Stimulated activated CD4-positive, alpha-beta T cell treated with anti-CD3 and anti-CD28 coated beads, Interleukin-1b, Interleukin-23, amount 100 ng/mL, for 1 hour (primary cell): ENCODE measurements at places on chromosomes 1 and 21.

GRCh38 chr1:41813755-41814745, 104.7 kb downstream of the HIVEP3 start:
- DNase-seq: no peak

- DNase-seq: no peak
Measured at GRCh38 chr1:51283979-51284378, 46.4 kb downstream of the TTC39A start.

GRCh38 chr1:165674599-165674998, 23.8 kb downstream of the ALDH9A1 start:
- DNase-seq: no peak

DNA sequence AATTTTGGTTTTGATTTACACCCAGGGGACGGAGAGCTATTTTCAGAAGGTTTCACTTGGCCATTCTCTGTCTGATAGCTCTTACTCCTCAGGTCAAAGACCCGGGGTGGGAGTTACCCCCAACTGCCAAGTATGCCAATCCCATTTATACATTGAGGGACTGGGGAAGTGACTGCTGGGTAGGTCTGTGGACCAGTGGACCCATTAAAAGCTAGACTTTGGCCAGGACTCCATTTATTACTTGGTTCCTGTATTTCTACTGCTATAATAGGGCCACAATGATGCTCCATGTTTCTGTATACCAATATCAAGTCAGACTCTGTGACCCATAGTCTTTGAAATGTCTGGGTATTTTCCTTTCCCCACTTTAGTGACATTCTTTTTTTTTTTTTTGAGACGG, 14.6 kb downstream of the ZFYVE9 start:
- DNase-seq: no peak

DNA sequence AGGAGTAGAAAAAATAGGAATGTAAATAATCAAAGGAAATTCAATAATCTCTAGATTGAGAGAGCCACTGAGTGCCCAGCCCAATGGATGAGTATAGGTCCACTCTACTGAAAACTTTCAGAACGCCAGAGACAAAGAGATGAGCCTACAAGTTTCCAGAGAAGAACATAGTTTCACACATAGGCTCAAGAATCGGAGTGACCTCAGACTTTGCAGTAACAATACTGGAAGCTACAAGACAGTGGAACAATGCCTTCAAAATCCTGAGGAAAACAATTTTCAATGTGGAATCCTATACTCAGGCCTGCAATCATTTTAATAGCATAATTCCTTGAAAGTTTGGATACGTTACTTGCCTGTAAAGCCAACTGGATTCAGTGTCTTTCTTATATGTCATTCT, 11.0 kb downstream of the GJA4 start:
- DNase-seq: no peak

GRCh38 chr1:205183676-205184335, 27.7 kb downstream of the DSTYK start:
- DNase-seq: no peak

- DNase-seq: no peak
Measured at GRCh38 chr1:210770396-210770984, 363.5 kb downstream of the KCNH1 start.

- no peak for DNase-seq
Measured at GRCh38 chr1:106266786-106267185, 789.7 kb upstream of the PRMT6 start.

DNA sequence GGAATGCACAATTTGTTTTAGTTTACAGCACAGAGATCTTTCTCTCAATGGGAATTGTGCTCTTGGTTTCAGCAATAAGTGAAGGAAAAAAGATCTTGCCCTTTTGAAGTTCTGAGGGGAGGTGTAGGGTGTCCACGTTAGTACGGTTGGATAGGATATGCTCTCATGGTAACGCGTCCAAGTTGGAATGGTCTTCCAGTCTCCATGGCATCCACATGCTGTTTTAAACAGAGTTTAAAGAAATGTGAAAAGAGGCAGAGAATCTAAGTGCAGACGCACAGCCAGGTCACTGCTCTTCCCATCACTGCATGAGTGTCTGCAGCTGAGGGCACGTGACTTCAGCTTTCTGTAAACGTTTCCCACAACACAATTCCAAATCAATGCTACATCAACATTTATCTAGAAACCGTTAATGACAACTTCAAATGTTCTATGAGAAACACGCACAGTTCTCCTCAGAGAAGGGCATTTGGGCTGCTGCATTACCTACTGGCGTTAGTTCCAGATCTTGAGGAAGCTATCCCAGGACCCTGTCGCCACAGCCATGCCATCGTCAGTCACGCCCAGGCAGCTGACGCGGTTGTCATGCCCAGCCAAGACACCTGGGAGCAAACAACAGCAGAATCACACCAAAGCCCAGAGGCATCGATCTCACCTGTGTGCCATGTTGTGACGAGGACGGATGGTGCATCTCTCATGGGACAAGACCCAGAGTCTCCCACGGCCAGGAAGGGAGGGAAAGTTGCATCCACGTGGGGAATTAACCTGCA, 8.8 kb upstream of the NADK start:
- DNase-seq: no peak

GRCh38 chr1:87202451-87202850, 126.2 kb upstream of the LMO4 start:
- DNase-seq: no peak

- no peak for DNase-seq
Measured at GRCh38 chr1:94113589-94114226, 7.2 kb downstream of the ABCA4 start.

DNA sequence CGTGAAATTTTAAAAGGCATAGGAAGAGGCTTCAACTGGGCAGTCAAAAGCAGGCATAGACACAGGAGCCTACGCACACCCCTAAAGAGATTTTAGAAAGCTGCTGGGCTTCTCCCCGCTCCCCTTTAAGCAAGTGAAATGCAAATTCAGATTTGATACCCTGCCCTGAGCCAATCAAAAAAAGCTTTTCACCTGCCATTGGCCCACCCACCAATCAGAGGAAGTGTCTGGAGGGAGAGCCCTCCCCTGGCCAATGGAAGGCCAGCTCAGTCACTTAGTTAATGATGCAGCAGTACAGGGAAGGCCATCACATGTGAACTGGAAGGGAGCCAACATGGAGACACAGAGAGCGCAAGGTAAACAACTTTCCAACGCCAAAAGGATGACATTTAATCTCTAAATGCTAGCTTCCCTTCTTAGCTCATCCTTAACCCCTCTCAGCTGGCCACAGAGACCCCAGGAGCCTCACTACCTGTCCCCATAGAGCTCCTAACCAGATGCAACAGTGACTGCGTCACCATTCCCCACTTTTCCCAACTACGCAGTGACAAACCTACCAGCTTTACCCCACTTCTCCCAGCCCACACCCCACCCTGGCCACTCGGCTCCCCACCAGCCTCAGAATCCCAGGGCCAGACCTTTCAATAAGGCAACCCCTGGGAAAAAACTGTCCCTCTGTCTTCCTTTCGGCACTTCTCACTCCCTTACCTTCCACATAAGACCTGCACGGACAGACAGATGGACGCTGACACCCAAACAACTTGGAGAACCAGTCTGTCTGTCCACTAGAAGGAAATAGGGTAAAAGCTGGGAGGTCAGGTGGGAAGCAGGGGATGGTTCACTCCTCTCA, 71.0 kb downstream of the CD46 start:
- peak; percentile 40 for DNase-seq

DNA sequence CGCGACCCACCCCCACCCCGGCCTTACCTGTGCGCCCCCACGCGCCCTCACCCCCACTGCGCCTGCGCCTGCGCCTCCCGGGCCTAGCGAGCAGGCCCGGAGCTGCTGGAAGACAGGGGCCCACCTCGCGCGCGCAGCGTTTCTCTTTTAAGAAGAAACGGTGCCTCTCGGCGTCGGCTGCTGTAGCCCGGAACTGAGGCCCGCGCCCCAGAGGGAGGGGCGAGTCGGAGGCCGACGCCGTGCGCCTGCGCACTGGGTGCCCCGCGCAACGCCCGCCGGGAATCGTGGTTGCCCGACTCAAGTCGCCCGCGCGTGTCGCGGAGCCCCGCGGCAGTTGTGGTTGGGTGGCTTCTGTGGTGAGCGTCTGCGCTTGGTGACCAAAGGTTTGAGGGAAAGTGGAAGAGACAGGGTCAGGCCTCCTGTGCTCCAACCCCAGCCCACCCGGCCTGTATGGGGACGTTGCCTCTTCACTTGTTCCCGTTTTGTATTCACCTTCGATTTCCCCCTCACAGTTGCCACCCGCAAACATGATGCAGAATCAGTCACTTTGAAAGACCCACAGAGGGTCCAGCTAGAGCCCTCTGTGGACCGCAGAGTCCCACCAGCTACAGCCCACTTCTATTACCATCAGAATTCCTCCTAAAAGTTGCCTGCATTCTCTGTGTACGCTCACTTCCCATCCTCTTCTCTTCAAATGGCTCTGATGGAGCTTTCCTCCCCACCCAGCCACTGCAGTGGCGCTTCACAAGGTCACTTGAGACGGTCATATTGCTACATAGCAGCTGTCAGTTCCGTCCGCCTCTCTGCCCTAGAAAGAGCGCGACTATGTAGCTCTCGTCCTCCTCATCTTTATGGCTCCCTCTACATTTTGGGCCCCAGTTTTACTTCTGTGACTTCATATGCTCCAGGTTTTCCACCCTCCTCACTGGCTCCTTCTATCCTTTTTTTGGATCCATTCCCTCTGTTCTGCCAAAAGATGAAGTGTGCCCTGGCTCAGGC, at the start of gene ZNF692:
Gene ZNF692 (minus strand): TSS at position 195 of the 999 bp plus-strand sequence. CDS start 776 bp downstream, outside the sequence.
- peak; percentile 93 for DNase-seq

DNA sequence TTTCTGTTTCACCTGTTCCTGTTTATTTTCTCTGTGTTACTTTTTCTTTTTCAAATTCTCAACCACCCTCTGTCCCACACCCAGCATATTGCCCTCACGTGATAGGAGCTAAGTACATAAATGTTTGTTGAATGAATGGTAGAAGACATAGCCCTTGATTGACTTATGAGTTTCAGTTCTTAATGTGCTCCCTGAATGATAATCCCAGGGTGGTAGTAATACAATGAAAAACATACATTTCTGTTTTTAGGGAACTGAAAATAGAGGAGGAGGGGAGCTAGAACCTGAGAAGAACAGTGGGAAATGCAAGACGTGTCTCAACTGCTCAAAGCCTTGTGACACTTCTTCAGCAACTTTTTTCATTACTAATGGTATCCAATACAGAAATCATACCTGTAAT, 147.1 kb downstream of the SPATA46 start:
- DNase-seq: no peak

- no peak for DNase-seq
Measured at GRCh38 chr1:228515200-228515834, 28.1 kb downstream of the RNF187 start.

DNA sequence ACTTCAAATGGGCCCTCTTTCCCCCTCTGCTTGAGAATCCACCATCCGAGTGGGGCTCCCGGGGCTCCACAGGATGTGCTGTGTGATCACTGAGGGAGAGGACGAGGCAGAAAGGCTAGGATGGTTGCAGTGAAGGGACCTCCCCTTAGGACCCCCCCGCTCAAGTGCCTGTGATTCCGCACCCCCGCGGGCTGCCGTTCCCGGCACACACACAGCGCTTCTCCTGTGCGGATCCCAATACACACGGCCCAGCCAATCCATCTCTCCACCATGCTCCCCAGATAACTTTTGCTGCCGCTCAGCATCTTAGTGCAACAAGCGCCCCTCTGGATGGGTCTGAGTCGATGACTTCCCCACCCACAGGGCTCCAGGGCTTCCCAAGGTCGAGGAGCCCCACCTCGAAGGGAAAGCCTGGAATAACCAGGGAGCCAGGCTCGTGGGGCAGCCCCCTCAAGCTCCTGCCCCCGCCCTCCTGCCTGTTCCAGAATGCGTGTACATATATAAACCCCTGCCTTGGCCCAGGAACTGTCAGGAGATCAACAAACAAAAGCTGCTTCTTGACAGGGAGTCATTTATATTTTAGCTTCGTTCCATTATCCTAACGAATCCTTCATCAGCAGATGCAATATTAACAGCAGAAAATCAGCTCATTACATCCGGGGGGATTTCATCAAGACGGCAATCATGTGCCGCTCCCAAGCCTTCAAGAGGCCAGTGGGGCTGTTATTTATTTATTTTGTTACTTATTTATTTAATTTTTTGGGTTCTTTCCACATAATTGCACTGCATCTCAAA, 83.7 kb downstream of the CASZ1 start:
- no peak for DNase-seq

GRCh38 chr1:239053279-239053678, 333.1 kb upstream of the CHRM3 start:
- no peak for DNase-seq

GRCh38 chr1:24341260-24341659, 22.1 kb downstream of the GRHL3 start:
- DNase-seq: no peak

DNA sequence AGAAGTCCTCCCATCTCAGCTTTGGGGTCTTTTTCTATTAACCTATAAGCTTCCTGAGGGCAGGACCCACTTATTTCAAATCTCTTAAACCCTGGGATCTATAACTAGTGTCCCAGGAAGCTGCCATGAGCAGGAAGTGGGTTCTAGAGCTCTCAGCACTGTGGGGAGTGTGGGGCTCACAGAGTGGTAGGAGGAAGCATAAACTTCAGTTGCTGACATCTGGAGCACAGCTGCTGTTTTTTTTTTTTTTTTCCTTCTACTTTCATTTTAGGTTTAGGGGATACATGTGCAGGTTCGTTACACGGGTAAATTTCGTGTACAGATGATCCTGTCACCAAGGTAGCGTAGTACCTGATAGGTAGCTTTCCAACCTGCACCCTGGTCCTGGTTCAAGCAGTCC, 59.3 kb downstream of the AK4 start:
- DNase-seq: no peak

DNA sequence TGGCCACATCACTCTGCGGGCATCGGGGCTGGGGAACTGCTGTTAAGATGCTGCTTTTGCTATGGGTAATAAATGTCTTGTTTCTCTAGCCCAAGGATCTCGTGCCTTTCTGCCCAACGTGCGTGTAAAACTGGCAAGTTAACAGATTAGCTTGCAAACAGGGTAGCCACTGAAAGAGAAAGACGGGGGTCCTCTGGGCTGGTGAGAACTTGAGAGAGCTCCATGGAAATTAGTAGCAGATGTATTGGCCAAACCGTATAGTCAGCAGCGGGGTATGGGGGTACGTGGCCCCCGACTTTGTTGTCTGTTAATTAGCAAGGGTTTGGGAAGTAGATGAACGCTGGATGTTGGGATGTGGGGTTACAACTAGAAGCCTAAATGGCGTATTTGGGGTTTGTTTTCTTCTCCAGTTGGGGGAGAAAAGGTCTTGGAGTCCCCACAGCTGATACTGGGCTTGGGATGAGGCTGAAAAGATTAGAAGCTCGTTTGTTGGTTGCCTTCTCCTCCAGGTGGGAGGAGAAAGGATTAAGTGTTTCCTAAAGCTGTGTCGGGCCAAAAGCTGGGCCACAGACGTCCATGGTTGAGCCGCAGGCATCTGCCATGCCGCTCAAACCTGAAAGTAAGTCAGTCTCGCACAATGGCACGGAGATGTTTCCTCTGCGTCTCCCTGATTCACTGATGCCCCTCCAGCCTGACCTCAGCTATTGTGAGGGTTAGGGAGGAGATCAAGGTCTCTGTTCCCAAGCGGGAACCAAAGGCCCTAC, 32.3 kb upstream of the C1orf174 start:
- DNase-seq: no peak

DNA sequence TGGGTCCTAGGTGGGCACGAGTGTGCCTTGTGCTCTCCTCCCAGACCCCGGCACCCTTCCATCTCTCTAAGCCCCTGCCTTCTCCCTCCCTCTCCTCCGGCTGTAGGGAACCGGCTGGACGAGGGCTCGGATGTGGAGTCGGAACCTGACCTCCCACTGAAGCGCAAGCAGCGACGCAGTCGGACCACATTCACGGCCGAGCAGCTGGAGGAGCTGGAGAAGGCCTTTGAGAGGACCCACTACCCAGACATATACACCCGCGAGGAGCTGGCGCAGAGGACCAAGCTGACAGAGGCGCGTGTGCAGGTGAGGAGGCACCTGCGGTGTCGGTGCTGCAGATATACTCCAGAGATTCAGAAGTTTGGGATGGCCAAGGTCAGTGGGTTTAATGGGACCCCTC, 61.0 kb downstream of the PAX7 start:
- no peak for DNase-seq
